Activated CD4-positive, alpha-beta T cell treated with anti-CD3 and anti-CD28 coated beads, Interleukin-2, amount 50 U/mL, for 48 hours (primary cell): ENCODE measurements at places on chromosomes 2 and 18.

- DNase-seq = no peak
Observed at GRCh38 chr2:8542381-8543059, 139.3 kb upstream of the ID2 start.

DNA sequence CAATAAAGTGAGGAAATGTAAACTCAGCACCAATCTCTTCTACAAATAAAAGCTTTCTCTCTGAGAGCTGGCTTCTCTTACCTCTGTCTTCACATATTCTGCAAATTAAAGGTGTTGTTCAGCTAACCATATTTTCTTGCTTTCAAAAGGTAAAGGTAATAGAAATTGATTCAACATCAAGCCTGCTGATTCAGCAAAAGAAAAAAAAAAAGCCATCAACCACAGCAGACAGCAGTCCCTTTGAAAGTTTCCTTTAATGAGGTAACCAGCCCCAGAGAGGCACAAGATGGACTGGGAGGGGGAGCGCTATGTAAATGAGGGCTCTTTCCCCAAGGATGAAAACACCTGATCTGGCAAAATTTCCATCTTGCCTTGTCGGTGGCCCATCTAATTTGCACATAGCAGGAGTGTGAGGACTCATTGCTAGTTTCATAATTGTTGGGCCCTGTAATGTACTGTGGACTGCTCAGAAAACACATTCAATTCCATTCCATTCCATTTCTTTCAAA is 154.9 kb upstream of the SOX11 start:
- no peak for DNase-seq

- no peak for DNase-seq
Observed at GRCh38 chr2:106812383-106812782, 73.6 kb downstream of the ST6GAL2 start.

DNA sequence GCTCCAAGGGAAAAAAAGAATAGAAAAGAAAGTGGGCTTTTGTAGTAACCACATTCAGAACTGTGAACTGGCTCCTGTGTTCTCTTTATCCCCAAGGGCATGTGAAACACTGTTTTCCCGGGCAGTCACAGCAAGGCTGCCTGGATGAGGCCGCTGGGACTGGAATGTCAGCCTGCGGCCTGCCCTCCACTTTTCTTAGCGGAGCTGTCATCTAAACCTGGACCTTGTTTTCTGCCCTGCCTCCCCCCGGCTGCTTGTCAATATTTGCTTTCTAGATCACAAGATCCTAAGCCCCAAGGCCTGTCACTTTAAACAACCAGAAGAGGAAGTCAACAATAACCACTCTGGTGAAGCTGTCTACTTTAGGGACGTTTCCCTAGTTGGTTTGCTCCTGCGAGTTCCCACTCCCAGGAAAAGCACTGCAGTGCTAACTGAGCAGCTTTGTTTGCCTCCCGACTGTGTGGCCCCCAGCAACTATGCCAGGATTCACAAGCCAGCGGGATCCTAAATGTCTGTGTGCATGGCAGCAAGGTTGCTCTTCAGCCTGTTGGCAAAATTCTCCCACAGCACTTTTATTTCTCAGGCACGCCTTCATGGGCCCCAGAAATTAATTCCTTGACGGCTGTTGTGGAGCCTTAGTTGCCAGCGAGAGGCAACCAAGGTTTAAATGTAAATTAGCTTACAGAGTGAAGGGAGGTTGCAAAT is 30.6 kb downstream of the SOWAHC start:
- no peak for DNase-seq

GRCh38 chr2:201517094-201517493 is 65.6 kb downstream of the STRADB start:
- DNase-seq = no peak

- DNase-seq = no peak
Observed at GRCh38 chr18:8468191-8468590, 141.0 kb upstream of the RAB12 start.

GRCh38 chr2:221569425-221569845 is 2.7 kb downstream of the EPHA4 start:
- DNase-seq = no peak

DNA sequence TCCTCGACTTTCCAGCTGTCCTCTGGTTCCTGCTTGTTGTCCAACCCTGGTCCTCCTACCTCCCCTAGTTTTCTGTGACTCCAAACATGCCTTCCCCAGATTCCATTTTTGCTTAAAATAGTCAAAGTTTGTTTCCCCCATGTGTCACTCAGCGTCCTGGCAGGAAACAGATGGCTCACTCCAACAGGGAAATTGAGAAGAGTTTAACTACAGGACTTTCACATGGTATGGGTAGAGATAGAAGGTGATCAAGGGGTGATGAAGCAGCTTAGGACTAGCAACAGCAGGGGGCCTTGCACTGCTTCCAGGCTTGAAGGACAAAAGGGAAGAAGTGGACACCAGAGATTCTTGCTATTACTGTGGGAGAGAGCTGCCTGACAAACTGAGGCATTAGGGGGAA is 6.1 kb upstream of the CUL3 start:
- DNase-seq = no peak

GRCh38 chr18:73274812-73275621 is 407.2 kb upstream of the NETO1 start:
- no peak for DNase-seq

DNA sequence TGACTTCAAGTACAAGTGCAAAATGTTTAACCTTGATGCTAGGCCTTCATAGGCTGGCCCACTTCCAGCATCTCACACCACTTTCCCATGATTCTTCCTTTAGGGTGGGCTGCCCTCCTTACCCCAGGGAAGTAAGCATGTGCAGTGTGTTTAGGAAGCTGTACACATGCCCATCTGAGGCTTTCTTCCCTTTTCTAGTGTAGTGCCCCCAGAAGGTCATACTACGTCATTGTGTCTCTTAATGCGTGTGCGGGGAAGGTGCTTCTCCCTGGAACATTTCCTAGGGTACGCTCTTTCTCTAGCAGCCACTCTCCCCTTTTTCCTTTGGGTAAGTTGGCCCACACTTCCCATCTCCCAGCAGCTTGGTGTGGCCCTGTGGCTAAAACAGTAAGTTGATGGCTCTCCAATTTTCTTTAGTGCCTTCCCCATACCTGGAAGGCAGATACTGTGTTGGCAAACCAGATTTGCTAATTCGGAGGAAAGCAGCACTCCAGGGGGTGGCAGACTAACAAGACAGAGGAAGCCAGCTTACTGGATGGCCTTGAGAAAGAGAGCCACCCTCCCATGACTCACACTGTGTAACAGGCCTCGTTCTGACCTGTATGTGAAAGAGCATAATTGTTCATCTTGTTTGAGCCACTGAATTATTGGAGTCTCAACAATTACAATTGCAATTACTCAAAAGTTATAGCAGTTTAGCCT is 1.1 kb upstream of the SULT6B1 start:
- no peak for DNase-seq

DNA sequence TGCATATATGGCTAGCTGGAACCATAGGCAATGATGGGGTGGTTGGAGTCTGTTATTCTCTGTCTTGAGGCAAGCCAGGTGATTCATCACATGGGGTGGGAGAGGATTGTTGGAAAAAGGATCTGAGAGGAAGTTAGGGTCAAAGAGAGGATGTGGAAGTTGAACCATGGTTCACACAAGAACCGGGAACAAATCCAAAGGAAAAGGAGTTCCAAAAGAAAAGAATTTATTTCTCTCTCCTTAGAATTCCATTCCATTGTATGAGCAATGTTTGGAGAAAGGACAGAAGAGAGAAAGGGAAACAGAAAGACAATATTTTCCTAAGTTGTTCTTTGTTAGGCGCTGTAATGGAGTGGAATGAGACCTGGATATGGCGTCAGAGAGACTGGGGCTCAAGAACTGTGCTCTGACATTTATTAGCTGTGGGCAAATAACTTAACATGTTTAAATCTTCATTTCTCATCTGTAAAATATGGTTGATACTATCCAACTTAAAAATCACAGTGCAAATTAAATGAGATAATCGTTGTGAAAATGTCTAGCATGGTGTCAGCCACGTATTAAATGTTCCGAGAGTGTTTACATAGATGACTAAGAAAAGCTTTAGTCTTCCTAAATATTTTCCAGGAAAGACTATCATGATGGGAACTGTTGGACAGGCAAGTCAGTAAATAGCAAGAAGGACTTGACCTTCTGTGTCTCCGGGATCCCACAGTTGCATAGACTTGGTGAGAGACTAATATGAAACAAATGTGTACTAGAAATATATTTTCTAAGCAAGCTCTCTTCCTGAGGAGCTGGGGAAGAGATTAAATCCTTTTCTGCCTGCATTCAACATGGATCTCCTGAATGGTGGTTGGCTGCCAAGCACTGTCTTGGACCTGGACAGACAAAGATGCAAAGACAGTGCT is 71.4 kb downstream of the TRIB2 start:
- no peak for DNase-seq

- no peak for DNase-seq
Observed at GRCh38 chr2:202861987-202862386, 9.6 kb downstream of the ICA1L start.

- DNase-seq = no peak
Observed at GRCh38 chr18:77337604-77338003, 88.0 kb downstream of the GALR1 start.
